ENCODE measurements at places on chromosomes 1 and 21.
A peak's percentile ranks its signal among the peaks of the same experiment; 100 is the strongest.

DNA sequence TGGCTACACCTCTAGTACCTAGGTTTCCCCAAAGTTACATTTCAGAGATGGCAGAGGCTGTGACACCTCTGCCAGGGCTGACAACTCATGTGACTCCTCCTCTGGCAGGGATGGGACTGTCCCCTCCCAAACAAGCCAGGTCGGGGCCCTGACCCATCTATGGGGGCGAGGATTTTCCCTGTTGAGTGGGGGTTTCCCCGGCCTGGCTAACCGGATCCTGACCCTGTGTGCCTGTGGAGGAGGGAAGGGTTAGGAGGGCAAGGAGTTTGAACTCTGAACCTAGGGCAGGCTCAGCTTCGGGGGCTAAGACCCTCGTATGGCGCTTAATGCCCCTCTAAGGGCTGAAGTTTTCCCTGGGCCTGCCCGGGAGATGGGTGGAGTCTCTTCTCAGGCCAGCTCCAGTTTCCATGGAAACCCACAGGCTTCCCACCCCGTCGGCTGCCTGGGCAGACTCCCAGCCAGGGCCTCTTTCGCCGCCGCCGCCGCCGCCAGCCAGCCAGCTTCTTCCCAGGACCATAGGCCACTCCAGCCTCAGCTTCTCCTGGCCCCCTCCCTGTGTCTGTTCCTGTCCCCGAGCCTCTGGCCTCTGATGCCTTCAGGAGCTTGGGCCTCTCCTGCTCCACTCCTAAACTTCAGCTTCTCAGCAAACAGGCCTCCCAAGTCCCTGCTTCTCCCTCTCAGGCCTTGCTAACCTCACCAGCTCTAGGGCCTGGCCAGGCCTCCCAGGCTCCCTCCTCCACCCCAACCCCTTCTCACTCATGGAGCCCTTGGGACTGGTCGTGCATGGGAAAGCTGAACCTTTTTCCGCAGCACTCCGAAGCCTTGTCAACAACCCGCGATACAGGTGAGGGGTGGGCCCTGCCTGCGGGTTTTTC, at the start of gene BTBD19:
BTBD19 (plus strand) TSS at position 461 of the 875 bp plus-strand sequence; CDS start at position 759, 298 bp downstream.
- peak; percentile 79 for DNase-seq

DNA sequence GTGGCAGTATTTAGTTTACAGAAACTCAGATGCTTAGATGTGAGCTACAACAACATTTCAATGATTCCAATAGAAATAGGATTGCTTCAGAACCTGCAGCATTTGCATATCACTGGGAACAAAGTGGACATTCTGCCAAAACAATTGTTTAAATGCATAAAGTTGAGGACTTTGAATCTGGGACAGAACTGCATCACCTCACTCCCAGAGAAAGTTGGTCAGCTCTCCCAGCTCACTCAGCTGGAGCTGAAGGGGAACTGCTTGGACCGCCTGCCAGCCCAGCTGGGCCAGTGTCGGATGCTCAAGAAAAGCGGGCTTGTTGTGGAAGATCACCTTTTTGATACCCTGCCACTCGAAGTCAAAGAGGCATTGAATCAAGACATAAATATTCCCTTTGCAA, 59.7 kb upstream of the ZNF326 start:
- no peak for DNase-seq

- DNase-seq, result no peak
Observed at GRCh38 chr1:41671116-41671755, 186.8 kb upstream of the EDN2 start.

DNA sequence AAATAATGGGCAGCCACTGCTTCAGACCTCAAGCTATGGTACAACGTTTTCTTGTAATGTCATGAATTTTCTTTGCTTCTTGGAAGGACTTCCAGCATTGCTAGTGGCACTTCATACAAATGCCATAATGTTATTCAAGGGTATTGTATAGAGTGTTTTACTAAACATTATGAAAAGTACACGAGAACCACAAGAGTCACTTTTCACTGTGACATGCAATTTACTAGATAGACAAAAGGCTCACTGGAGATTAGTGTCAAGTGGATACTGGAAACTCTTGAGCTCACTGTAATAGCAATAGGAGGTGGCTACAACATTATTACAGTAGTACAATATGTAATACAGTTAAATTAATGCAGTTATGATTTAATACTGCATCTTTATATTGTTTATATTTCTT, 5.3 kb upstream of the OLFM3 start:
- no peak for DNase-seq

- DNase-seq, result no peak
Observed at GRCh38 chr1:31624731-31625514, 7.4 kb downstream of the HCRTR1 start.

GRCh38 chr1:182602935-182603645, 1.1 kb downstream of the RGS16 start:
- DNase-seq, result no peak

- no peak for DNase-seq
Observed at GRCh38 chr1:18938008-18938706, 18.3 kb downstream of the IFFO2 start.

- DNase-seq, result no peak
Observed at GRCh38 chr1:173191011-173191705, 16.0 kb downstream of the TNFSF4 start.

- no peak for DNase-seq
Observed at GRCh38 chr21:41678924-41679318, 87.9 kb downstream of the RIPK4 start.

GRCh38 chr1:242787968-242788367, 263.5 kb upstream of the PLD5 start:
- no peak for DNase-seq

DNA sequence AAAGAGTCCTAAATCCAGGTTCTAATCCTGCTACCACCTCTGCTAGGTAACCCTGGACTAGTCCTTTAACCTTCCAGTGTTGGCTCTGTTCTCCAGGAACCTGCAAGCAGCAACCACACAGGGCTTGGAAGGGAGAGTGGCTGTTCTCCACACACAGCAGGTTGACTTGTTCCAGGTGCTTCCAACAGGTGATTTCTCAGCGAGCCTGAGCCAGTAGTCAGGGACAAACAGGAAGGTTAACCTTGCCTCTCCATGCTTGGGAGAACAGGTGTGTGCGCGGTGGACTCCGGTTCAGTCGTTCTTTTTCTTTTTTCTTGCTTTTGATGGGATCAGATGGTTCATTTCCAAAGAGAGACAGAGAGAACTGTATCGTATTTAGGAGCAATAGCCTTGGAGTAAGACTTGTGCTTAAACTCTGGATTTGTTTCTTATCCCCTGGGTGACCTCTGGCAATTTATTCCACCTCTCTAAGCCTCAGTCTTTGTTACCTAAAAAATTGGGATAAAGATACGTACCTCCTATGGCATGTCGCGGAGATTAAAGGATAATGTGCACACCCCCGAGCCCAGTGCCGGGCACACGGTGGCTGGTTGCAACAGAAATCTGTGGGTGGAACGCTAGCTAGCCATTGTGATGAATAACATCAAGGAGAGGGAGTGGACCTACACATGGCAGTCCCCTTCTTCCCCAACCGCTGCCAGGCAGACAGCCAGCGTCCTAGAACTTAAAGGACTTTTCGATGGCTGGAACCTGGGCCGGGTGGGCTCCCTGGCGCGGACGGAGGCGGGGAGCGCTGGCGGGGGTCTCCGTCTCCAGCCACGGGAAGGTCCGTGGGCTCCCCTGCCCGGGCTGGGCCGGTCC, 583 bp upstream of the CACHD1 start:
- no peak for DNase-seq

DNA sequence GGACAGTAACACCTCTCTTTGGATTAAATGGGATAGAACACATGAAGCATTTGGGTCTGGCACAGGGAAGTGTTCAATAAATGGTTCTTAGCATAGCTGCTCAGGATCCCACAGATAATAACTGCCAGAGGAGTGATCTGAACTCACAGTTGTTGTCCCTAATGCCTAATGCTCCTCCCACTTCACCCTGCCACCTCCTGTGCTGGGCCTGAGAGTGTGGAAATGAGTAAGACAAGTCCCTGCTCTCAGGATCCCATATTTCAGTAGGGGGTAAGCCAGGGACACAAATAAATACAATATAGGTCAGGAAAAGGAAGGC, 19.9 kb upstream of the FOXO6 start:
- no peak for DNase-seq

- DNase-seq, result peak; percentile 63
Observed at GRCh38 chr1:40316595-40317393, at the start of gene COL9A2. Gene COL9A2 (minus strand): TSS chr1:40317286. CDS start chr1:40317197, 89 bp downstream.

DNA sequence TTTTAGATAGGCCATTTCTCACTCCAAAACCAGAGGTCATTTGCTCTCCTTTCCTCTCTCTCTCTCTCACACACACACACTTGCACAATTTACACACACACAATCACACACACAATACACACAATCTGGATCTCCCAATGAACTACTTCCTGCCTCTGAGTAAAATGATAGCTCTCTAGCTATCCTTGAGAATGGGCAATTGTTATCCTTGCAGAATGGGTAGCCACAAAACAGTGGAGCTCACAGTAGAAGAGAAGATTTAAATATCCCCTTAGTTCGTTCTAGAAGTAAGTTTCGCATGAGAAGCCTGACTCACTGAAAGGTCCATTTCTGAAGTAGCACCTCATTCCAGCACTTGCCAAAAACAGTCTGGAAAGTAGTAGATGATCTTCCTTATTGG, 17.6 kb downstream of the PALMD start:
- no peak for DNase-seq

DNA sequence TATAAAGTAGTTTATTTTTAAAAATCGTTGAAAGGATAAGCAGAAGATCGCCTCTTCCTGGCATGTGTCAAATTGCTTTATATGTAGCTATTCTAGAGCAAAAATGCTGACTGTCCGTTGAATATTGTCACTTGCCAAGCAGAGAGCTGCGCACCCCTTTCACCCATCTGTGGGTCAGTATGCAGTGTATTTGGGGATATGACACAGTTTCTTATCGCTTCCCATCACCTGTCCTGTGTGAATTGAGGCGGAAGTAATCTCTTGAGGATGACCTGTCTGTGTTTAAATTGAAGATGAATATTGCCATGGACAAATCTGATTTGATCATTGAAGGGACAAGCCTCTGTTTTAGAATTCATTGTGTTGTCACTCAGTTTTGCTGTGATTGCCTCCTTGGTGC, 52.2 kb downstream of the POFUT2 start:
- no peak for DNase-seq

DNA sequence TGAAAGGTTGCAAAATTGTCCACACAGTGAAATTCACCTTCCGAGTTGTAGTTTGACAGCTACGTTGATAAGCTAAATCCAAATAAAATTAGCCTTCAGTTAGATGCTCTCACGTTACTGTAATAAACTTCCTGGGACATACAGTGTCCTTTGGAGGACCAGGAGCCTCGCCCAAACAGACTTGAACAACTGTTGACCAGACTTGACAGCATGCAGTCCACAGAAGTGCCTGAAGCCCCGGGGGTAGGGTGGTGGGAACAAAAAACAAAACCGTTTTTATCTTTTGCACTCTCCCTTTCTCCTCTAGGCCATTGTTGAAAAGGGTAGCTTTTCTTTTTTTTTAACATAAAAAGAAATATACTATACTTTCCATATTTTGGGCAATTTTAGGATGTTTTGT, 172.8 kb upstream of the SAMSN1 start:
- no peak for DNase-seq

DNA sequence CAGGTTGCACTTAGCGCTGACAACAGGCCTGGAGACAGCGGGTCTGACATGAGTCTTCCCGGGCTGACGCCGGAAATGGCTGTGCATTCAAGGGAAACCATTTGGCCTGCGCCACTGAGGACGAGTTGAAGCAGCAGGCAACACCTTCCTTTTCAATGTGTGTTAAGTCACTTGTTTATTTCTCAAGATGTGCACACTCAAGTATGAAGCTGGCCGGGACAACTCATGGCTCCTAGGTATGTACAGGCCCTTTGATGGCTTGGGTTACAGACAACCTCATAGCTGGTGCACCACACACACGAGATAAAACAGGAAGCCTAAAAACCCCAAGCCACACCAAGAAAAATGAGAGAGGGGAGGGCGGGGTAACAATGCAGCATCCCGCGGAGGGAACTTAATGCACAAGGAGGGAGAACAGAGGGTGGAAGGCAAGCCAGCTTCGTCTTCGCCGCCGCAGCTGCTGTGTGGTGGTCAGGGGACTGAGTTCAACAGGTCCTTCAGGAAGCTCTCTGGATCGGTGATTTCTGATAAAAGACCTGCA, 118.0 kb upstream of the IFFO2 start:
- peak; percentile 22 for DNase-seq

DNA sequence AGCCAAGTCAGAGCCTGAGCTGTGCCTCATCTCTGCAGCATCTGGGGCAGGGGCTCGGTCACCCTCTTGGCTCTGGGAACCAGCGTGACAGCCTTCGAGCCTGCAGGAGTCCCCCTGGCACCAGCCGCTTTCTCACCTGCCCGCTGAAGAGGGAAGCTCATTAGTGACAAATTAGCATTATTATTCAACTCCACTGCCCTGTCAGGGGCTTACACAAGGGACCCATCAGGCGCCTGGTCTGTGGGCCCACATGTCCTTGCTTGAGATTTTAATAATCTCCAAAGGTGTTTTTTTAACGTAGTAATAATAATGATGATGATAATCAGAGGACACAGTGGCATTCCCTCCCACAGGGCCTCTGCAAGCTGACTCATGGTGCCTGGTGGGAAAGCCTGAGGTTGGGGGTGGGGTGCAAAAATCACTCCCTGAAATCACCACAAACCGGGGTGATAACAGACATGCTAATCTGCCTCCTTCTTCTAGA, 98.1 kb upstream of the IGSF21 start:
- no peak for DNase-seq

GRCh38 chr1:153881751-153882150, 41.0 kb downstream of the GATAD2B start:
- no peak for DNase-seq

DNA sequence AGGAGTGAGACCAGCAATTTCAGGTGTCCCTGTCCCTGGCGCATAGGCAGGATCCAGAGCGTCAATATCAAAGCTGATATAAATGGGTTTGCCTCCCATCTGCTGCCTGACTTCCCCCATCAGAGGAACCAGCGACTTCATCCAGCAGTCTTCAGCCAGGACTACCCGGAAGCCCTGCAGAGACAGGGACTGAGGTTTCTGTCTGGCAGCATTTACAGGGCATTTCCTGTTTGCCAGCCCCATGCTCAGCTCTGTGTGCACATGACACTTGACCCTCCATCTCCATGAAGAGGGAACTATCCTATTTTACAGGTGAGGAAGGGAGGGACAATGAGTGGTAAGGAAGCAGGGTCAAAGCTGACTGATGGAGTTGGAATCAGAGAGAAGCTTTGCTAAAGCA, 7.2 kb downstream of the AGMAT start:
- no peak for DNase-seq

DNA sequence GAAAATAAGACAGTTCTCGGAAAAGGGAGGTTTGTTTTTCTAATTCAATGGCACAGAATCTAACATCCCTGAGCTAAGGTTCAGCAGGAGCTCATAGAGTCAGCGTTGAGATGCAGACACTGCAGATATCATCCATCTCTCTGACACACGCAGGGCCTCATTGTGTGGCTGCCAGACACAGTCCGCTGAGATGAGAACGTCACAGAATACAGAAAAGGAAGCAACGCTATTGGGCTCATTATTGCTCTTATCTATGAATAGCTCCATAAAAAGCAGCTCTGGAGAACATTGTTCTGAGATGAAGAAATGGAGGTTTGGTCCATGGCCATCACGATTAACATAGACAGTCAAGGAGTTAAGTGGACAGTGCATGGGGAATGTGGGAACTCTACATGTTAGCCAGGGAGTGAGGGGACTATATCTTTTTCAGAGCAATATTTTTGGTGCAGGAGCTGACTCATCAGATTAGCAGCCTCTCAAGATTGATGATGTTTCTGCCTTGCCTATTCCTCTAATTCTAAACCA, 771.6 kb upstream of the CXADR start:
- no peak for DNase-seq

- no peak for DNase-seq
Observed at GRCh38 chr1:48644190-48644900, 132.3 kb downstream of the BEND5 start.
